Activated T-cell treated with anti-CD3 and anti-CD28 coated beads, Interleukin-2, amount 50 U/mL, for 4 hours (primary cell): ENCODE measurements at places on chromosomes 3 and 15. TPM values are rescaled to one million over a fixed set of nuclear protein-coding genes. Genes with fewer than 3 reads are reported as not detected.

DNA sequence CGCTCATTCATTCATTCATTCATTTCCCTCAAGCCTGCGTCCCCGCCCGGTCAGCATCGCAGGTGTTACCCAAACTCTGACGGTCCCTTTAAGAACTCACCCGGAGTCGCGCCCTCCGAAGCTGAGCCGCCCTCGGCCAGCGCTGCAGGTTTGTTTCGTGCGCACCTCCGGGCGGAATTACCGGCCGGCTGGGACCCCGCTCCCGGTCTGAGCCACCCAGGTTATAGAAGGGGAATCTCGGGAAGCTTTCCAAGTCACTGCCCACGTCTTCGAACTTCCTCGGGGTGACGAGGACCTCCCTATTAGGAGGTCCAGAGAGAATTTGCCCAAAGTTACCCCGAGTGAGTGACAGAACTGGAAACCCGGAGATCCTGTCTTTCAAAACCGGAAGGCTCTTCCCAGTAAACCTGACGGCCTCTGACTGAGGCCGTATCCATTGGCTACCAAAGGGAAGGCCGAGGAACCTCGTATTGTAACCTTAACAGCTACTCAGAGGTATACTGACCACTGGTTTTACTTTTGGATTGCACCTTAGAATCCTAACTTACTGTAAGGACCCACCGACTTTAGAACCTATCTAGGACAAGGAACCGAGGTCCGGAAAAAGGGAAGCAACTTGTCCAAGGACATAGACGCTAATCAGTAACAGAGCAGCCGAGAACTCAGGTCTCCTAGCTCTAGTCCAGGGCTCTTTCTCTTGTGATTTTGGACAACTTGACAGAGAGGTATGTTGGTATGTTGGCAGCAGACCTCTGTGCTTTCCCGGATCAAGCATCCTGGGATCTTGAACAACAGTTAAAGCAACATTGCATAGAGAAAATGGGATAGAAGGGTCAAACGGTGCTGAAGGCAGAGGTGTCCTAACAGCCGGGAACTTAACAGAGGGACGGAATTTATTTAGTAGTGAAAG is 788 bp upstream of the DLG1 start:
- no peak for DNase-seq

The KCNMB2 gene
- not detected for total RNA-seq

- peak; percentile 6 for DNase-seq
Observed at GRCh38 chr3:42803414-42804105, 730 bp downstream of the HIGD1A start.

DNA sequence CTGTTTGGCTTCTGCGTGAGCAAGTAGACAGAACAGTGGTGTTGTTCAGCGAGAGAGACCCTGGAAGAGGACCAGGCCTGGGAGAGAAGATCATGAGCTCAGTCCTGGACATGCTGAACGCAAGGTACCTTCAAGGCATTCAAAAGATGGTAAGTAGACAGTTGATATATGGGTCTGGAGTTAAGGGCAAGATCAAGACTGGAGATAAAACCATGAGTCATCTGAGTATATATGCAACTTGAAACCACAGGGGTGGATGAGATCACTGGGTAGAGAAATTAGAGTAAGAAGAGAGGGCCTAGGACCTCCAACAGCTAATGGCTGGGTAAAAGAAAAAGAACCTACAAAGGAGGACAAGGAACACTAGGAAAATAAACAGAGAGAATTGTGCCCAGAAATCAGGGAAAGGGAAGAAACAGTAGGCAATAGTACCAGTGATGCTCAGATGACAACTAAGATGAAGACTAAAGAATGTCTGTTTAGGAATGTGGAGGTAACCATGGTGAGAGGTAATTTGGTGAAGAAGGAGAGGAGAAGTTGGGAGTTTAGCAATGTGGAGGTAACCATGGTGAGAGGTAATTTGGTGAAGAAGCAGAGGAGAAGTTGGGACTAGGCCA is 343.2 kb upstream of the ADAMTS9 start:
- no peak for DNase-seq

GRCh38 chr3:4807381-4808280 is 171.6 kb upstream of the BHLHE40 start:
- DNase-seq, result no peak

- DNase-seq, result no peak
Observed at GRCh38 chr3:732326-732928, 360.4 kb upstream of the CNTN6 start.

The KCNMB3 gene
- total RNA-seq, result 0.15 TPM

DNA sequence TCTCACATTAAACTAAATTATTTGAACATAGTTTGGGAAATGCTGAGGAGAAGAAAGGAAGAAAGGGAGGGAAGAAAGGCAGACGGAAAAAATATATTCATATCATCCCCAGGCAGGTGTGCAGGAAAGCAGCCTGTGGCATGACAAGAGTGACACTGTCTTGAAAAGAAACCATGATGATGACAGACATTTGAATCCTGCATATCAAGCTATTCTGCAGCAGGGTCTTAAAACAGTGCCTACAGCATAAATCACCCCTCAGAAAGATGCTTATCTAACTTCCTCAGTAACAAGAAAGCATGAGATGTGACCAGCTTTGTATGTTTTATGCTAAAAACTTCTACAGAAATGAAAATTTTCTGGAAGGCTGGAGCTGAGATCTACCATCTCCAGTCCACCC is 144.5 kb upstream of the GRM7 start:
- DNase-seq, result no peak

DNA sequence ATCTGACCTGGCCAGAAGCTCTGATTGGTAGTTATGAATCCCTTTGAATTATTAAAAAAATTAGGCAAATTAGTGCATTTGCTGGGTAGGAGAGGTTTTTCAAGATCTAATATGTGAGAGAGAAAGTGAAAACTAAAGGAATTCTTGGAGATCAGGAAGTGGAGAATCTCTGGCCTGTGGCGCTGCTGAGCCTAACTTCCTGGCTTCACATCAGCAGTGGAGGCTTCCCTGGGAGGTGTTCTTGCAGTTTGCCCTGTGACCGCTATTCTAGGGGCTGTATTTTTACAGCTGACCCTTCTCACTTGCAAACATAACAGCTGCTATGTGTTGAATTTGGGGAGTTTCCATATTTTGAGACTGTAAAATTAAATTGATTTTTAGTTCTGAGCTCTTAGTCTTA is 166.4 kb downstream of the ATG7 start:
- no peak for DNase-seq

The MYL3 gene
- total RNA-seq, result not detected

GRCh38 chr3:150169330-150169940 is 198.7 kb upstream of the PFN2 start:
- DNase-seq, result no peak

DNA sequence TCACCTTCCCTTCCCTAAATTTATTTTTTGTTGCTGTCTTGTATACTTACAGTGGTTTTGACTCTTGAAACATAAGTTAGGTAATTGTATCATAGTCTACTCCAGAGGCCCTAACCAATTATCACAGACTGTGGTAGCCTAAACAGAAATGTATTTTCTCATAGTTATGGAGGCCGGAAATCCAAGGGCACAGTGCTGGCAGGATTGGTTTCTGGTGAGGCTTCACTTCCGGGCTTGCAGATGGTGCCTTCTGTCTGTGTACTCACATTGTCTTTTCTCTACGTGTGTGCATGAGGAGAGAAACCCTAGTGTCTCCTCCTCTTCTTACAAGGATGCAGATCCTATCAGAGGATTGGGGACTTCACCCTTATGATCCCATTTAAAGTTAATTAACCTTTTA is 290.2 kb upstream of the KCNMB2 start:
- no peak for DNase-seq

DNA sequence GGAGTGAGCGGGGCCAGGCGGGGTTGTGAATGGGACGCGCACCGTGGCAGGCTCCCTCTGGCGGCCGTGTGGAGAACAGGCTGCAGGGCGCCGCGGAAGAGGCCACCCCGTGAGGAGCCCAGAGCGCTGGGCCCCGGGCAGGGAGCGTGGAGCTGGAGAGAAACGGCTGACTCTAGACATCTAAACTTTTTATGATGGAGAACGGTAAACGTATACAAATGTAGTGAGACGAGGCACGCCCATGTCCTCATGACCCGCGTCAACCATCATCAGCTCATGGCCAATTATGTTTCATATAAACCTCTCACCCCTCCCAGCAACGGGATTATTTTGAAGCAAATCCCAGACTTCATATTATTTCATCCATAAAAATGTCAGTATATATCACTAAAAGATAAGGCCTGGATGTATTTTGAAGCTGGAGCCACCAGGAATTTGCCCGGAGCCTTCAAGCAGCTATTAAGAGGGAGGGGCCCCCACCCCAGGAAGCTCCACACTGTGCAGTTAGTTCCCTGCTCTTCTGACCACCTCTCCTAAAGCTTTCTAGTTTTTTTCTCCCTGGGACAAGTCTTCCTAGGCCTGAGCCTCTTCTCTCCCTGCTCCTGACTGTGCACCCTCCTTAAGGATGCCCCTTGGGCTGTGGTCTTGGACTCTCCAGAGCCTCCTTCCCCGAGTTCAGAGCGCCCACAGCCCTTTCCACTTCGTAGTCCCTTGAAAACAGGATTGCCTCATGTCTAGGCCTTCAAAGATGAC is 149.5 kb downstream of the SMAD6 start:
- DNase-seq, result peak; percentile 60

The GRAMD2A gene
- total RNA-seq, result not detected

DNA sequence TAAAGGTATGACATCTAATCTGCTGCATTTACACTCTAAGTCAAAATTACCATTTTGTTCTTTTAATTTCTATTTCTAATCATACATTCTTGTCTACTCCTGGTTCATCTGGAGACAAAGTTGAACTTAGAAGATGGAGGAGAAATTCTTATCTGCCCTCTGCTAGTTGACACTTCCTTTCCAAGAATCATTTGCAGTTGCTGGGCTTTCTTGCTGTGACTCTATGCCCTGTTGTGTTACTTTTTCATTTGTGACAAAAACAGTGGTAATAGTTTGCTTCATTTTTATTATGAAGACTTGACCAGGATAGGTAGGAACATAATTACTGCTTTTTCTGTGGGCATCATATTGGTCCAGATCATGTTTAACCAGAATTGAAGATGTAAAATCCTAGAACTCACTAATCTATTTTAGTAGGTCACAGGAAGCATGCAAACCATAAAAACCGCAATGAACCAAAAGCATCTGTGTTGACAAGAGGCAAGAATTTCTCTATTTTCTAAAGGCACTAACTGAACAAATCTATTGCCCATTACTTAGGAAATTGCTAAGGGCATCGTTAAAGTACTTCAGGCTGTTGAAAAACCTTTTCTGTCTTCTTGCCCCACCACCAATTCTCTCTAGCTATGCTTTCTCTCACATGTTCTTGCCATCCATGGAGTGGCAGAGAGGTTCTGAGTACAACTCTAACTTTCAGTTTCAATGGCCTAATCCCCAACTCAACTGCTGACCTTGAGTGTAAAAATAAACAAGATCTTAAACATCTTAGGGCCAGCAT is 4.2 kb upstream of the CCR2 start:
- no peak for DNase-seq

DNA sequence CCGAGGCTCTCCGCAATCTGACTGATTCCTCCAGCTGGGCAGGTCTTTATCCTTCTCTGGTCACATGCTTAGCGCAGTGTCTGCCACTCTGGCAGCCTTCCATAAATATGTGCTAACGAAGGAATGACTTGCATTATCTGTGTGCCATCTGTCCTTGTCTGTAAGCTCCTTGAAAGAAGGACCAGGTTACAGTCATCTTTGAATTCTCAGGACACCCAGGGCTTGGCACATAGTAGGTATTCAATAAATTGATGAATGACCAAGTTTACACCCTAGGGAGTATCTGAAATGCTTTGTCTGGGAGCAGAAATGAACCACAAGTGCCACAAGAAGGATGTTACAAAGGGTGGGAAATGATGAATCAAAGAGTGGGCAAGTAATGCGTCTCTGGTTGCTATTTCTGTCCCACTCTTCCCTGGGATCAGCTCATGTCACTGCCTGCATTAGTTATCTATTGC is 16.5 kb upstream of the FAM3D start:
- DNase-seq, result no peak
